ENCODE measurements at places on chromosomes 5 and 9. TPM values are rescaled to one million over a fixed set of nuclear protein-coding genes. Genes with fewer than 3 reads are reported as not detected.

- no peak for DNase-seq
Observed at GRCh38 chr5:2642684-2643345, 108.7 kb downstream of the IRX2 start.

- DNase-seq, result no peak
Observed at GRCh38 chr5:154228696-154229095, 38.2 kb downstream of the GALNT10 start.

DNA sequence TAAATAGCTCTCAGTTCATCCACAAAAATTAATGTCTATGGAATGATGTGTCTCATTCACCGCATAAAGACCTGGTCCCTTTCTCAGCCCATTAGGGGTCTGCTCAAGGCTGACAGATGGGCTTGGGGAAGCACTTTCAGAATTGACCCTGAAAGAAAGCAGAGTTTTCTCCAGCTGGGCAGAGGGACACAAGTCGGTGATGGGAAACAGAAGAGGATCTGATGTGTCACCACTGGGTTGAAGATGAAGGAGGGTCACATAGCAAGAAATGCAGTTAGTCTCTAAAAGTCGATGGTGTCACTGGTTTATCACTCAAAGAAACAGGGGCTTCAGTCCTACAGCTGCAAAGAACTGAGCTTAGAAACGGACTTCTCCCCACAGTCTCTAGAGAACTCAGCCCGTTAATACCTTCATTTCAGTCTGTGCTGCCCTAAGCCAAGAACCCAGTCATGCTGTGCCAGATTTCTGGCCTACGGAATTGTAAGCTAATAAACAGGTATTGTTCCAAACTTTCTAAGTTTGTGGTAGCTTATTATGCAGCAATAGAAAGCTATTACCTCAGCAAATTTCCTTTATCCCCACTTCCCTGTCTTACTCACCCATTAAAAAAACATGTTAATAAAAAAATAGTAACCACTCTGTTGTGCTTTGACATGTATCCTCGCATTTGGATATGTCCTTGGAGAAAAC lies 64.6 kb downstream of the ADAMTS12 start:
- DNase-seq, result no peak

- no peak for DNase-seq
Observed at GRCh38 chr5:133827011-133827410, 141.4 kb downstream of the C5orf15 start.

DNA sequence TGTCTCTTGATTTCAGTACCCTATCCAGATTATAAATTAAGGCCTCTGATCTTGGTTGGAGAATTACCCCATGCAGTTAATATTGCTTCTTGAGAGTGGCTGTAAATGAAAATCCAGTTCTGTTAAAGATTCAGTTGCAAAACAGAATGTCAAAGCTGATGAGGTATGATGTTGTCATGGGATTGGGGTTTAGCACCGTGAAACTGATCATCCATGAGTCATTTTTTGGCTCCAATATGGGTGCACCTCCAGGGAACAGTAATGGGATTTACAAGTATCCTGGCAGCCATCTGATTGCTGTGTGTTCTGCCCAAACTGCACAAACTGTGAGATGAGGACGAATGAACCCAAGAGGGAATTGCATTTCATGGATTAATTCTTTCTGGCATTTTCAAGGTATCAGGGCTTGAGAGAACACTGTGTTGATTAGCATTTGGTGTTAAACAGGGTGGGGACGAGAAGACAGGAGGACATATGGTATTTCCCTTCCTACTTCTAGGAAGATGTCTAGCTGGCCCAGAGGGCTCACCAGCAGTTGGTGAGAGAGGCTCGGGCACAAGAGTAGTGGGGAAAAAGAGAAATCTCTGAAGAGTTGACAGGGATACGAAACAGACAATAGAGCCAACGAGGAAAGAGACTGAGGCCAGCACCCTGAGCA lies 214.7 kb downstream of the GAS1 start:
- DNase-seq, result no peak

TGFBR1 gene
- total RNA-seq, result 17.0 TPM

CCNI2 gene
- 8.1 TPM for total RNA-seq

ECSCR gene
- total RNA-seq, result 8.7 TPM

MACROH2A1 gene
- total RNA-seq, result 244 TPM

SLC2A8 gene
- total RNA-seq, result 3.6 TPM
